ENCODE measurements at places on chromosomes 4 and X. TPM values are rescaled to one million over a fixed set of nuclear protein-coding genes. Genes with fewer than 3 reads are reported as not detected.

Gene MAGEA1
- not detected for polyA plus RNA-seq

Gene STS
- polyA plus RNA-seq, result 1.7 TPM

Gene TMEM271
- 16.0 TPM for polyA plus RNA-seq

Gene SLC16A2
- 14.5 TPM for polyA plus RNA-seq

Gene RASGEF1B
- polyA plus RNA-seq, result 21.5 TPM

Gene CHST7
- 6.2 TPM for polyA plus RNA-seq

Gene AVPR2
- polyA plus RNA-seq, result not detected

Gene INTU
- 14.0 TPM for polyA plus RNA-seq

Gene RCHY1
- polyA plus RNA-seq, result 58.8 TPM

Gene TRMT44
- polyA plus RNA-seq, result 20.6 TPM

Gene TMEM47
- polyA plus RNA-seq, result 24.8 TPM

Gene UGT2B15
- polyA plus RNA-seq, result not detected

Gene SHROOM2
- 9.2 TPM for polyA plus RNA-seq

Gene TRAM1L1
- 18.2 TPM for polyA plus RNA-seq
